ENCODE measurements at places on chromosomes 13 and 19.

DNA sequence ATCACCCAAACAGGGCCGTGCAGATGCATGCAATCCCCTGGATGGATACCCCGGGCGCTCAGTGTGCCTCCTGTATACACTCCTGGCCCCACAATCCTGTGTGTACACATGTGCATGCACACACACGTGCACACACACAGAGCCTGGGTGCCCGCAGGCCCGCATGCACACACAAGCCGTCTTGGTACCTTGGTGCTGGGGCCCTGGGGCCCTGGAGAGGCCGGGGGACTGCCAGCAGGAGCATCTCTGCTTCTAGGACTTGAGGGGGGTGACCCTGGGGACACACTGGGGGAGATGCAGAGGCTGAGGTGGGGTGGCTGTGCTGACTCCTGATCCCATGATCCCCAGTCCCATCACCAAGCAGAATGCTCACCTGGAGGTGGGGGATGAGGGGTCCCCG, 15.6 kb upstream of the EPOR start:
- no peak for DNase-seq

DNA sequence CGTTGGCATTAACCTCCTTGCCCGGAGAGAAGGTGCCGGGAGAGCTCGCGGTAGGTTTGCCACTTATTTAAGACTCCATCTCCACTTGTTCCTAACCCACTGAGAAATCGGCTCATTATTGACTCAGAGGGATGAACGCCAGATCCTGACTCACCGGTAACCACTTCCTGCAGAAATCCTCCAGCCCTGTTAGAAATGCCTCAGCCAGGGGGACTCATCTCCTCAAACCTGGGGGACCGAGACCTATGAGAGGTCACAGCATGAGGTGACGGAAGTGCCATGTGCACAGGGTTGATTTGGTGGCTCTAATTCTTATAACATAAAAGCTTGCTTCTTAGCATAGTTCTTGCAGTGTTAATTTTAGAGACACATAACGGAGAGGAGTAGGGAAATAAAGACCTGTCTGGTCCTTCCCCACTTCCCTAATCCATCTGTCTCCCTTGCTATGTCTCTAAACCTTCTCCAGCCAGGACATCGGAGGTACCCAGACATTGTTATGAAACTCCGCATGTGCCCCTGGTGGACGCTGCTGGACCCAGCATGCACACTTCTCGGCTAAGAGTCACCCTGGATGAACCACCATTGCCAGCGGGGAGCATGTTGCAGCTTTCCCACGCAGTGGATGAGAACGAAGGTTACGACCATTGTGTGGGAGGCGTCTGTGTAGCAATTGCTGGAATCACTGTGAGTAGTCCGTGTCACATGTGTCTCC, 158.9 kb downstream of the EFNB2 start:
- peak; percentile 87 for DNase-seq

GRCh38 chr19:54149021-54149812, 10.3 kb downstream of the LENG1 start:
- no peak for DNase-seq

DNA sequence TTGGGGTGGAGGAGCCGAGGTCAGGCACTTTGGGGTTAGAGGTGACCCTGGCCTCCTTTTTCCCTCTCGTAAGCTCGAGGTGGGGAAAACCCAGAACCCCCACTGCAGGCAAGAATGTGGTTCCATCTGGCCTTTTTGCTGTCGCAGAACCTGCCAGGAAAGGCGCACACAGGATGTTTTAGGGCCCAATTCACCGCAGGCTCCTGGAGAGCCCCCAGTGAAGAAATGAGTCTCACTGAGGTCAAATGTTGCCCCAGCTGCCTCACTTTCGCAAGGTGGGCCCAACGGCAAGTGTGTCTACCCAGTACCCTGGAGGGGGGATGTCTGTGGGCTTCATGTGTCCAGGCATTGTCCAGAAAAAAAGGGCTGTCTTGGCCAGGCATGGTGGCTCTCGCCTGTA, 61.8 kb downstream of the PEX11G start:
- no peak for DNase-seq

DNA sequence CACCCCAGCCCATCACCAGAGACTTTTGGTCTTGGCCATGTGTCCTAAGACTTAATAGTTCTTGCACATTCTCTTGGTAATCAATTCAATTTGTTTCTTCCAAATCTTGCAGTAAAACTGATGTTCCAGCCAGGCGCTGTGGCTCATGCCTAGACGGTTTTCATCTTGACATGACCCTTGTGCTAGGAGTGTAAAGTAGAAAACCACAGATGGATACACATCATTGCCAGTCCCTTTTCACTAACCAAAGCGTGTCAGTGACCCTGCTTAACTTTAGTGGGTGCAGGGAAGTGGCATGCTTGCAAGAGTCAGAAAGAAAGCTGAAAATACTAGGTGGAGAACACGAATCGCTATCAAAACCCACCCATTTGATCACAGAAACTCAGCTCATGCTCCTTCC, 18.0 kb upstream of the CD70 start:
- DNase-seq: peak; percentile 36

- no peak for DNase-seq
Measured at GRCh38 chr13:44309794-44310757, 63.5 kb upstream of the SERP2 start.

- DNase-seq: no peak
Measured at GRCh38 chr13:91369441-91369831, 21.9 kb downstream of the MIR17HG start.

DNA sequence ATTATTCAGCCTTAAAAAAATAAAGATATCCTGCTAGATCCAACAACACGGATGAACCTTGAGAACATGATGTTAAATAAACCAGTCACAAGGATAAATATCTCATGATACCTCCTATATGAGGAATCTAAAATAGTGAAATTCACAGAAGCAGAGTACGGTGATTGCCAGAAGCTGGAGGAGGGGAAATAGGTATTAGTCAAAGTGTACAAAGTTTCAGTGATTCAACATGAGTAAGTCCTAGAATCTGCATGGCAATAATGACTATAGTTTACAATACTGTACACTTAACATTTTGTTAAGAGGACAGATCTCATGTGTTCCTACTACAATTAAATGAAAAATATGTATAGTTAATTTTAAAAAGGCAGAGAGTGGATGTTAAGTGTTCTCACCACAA, 206.6 kb upstream of the SLC10A2 start:
- DNase-seq: no peak

Measured in kidney glomerular epithelial cell (primary cell).